ENCODE measurements at places on chromosomes 7 and 10.

GRCh38 chr10:119498889-119499676 is 43.4 kb downstream of the RGS10 start:
- no peak for DNase-seq
- peaks cover 93% of the 10 kb centered on the region for H3K4me1 ChIP-seq
- H3K4me3 ChIP-seq = no peak overlapping the region
- H3K36me3 ChIP-seq = peaks cover 69% of the 10 kb centered on the region
- H3K27ac ChIP-seq = peak overlapping the region; percentile 73

DNA sequence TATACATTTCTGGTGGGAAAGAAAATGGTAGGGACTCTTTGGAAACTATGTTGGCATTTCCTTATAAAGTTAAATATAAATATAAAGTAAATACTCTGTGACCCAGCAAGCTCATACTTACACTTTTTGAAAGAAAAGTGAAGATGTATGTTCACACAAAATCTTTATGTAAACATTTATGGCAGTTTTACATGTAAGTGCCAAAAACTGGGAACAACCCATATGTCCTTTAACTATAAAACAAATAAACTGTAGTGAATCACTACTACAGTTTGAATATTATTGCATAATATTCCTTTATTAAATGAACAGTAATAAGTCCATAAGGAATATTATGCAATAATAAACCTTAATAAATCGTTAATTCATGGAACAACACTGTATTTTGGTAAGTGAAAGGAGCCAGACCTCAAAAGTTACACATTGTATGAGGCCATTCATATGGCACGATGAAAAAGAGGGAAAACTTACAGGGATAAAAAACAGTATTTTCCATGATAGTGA is 1660.3 kb upstream of the LRRTM3 start:
- no peak overlapping the region for H3K4me3 ChIP-seq
- no peak overlapping the region for H3K27ac ChIP-seq
- no peaks in the 10 kb centered on the region for H3K4me1 ChIP-seq
- no peak for DNase-seq

GRCh38 chr10:6678211-6678803 is 98.2 kb upstream of the PRKCQ start:
- no peaks in the 10 kb centered on the region for H3K36me3 ChIP-seq
- peak; percentile 74 for DNase-seq
- H3K27ac ChIP-seq = no peak overlapping the region
- peaks cover 36% of the 10 kb centered on the region for H3K27me3 ChIP-seq
- no peak overlapping the region for H3K4me3 ChIP-seq

- H3K4me3 ChIP-seq = no peak within 1 kb of the TSS
- H3K27ac ChIP-seq = no peak within 1 kb of the TSS
- peaks cover 36% of the 10 kb centered on the region for H3K27me3 ChIP-seq
- no peaks in the 10 kb centered on the region for H3K4me1 ChIP-seq
These were observed at the start of gene INSYN2A for GRCh38 chr10:127196282-127197153. TSS of gene INSYN2A (minus strand) at chr10:127196591. CDS start at chr10:127176395, 20,196 bp downstream.

DNA sequence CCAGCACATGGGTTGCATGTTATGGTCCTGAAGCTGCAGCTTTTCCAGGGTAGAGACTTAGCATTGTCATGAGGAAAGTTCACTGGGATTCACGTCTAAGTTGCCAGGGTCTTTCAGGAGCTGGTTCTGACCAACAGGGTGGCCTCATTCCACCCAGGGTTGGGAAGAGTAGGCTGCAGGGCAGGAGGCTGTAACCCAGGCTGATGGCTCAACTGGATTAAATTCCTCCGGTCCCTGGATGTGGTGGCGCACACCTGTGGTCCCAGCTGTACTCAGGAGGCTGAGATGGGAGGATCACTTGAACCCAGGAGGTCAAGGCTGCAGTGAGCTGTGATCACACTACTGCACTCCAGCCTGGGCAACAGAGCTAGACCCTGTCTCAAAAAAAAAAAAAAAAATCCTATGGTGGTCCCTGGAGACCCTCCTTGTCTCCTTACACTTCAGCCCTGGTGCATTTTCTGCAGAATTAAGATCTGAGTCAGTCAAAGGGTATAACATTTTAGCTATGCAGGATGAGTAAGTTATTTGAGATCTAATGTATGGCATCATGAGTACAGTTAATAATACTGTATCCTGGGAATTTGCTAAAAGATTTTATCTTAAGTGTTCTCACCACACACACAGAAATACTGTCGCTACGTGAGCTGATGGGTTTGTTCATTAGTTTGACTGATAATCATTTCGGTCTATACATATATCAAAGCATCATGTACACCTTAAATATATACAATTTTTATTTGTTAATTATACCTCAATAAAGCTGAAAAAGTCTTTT is 44.0 kb downstream of the ASB13 start:
- peaks cover 25% of the 10 kb centered on the region for H3K27me3 ChIP-seq
- no peaks in the 10 kb centered on the region for H3K4me1 ChIP-seq
- DNase-seq = no peak
- H3K4me3 ChIP-seq = no peak overlapping the region

GRCh38 chr7:42045961-42046360 is 191.0 kb downstream of the GLI3 start:
- H3K4me1 ChIP-seq = no peaks in the 10 kb centered on the region
- H3K27ac ChIP-seq = no peak overlapping the region
- H3K4me3 ChIP-seq = no peak overlapping the region
- no peaks in the 10 kb centered on the region for H3K36me3 ChIP-seq
- no peaks in the 10 kb centered on the region for H3K27me3 ChIP-seq
- DNase-seq = no peak

GRCh38 chr7:1511444-1512422 is 7.5 kb upstream of the INTS1 start:
- H3K27me3 ChIP-seq = peaks cover 13% of the 10 kb centered on the region
- H3K36me3 ChIP-seq = no peaks in the 10 kb centered on the region

- H3K36me3 ChIP-seq = peaks cover 1% of the 10 kb centered on the region
- peaks cover 24% of the 10 kb centered on the region for H3K4me1 ChIP-seq
- no peak for DNase-seq
- no peaks in the 10 kb centered on the region for H3K27me3 ChIP-seq
These were observed 31.8 kb downstream of the AOAH start for GRCh38 chr7:36692456-36692855.

- H3K4me1 ChIP-seq = no peaks in the 10 kb centered on the region
- no peak for DNase-seq
- no peak overlapping the region for H3K27ac ChIP-seq
- H3K4me3 ChIP-seq = no peak overlapping the region
These were observed 6.8 kb upstream of the AGR2 start for GRCh38 chr7:16811551-16811950.

DNA sequence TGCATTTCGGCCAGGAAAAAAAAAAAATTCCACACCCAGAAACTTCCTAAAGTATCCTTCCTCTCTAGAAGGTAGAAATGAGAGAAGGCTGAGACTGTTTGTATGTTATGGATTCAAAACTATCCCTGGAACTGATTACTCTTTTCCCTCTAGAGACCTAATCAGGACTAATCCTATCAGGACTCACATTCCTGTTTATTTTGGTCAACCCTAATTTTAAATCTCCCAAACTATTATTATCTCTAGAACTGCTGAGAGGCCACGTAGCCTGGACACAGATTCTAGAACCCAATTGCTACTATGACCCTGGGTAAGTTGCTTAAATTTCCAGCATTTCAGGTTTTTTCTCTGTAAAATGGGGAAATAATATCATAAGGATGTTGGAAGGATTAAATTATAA is 346.8 kb upstream of the MEOX2 start:
- no peak overlapping the region for H3K27ac ChIP-seq
- no peaks in the 10 kb centered on the region for H3K4me1 ChIP-seq
- no peak for DNase-seq
- no peak overlapping the region for H3K4me3 ChIP-seq
- H3K27me3 ChIP-seq = no peaks in the 10 kb centered on the region

GRCh38 chr7:11642276-11642675 is 189.7 kb downstream of the THSD7A start:
- H3K36me3 ChIP-seq = no peaks in the 10 kb centered on the region
- no peak overlapping the region for H3K4me3 ChIP-seq
- H3K27me3 ChIP-seq = no peaks in the 10 kb centered on the region
- no peak overlapping the region for H3K27ac ChIP-seq
- DNase-seq = no peak

- no peaks in the 10 kb centered on the region for H3K36me3 ChIP-seq
- no peak overlapping the region for H3K4me3 ChIP-seq
- no peaks in the 10 kb centered on the region for H3K4me1 ChIP-seq
- peaks cover 13% of the 10 kb centered on the region for H3K27me3 ChIP-seq
These were observed 156.0 kb downstream of the EGFR start for GRCh38 chr7:55174856-55175255.

DNA sequence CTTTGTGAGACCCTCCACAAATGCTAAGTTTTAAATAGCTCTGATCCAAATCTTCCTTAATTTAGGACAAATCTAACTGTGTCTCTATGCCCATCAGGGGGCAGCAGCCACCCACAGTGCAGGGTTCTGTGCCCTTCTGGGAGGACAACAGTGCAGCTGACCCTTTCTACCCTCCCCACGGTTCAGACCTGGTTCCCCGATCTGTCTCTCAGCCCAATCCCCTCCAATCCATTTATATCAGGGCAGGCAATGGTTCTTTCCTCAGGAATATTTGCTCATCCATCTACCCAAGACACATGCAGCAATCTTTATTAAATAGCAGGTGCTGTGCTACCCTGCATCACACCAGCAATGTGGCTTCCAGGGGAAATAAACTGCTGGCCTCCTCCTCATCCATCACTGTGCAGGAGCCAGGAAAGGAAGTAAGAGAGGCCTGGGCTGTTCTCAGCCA is 4.0 kb upstream of the RBM28 start:
- H3K36me3 ChIP-seq = no peaks in the 10 kb centered on the region
- peak; percentile 71 for DNase-seq
- H3K4me3 ChIP-seq = no peak overlapping the region
- peaks cover 11% of the 10 kb centered on the region for H3K4me1 ChIP-seq
- no peak overlapping the region for H3K27ac ChIP-seq

DNA sequence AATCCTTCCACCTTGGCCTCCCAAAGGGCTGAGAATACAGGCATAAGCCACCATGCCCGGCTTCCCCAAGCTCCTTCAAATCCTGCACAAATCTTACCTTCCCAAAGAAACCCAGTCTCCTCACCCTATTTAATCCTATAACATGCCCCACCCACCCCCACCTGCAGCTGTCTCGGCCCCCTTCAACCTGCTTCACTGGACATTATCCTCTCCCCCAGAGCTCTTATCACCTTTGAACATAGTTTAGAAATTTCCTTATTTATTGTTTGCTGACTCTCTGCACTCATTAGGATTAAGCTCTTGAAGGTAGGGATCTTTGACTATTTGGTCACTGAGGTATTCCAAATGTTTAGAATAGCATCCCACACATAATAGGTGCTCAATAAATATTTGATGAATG is 3.5 kb downstream of the ZNF467 start:
- peaks cover 58% of the 10 kb centered on the region for H3K27me3 ChIP-seq
- peaks cover 8% of the 10 kb centered on the region for H3K4me1 ChIP-seq
- no peak overlapping the region for H3K4me3 ChIP-seq
- no peaks in the 10 kb centered on the region for H3K36me3 ChIP-seq
- no peak overlapping the region for H3K27ac ChIP-seq
- no peak for DNase-seq

DNA sequence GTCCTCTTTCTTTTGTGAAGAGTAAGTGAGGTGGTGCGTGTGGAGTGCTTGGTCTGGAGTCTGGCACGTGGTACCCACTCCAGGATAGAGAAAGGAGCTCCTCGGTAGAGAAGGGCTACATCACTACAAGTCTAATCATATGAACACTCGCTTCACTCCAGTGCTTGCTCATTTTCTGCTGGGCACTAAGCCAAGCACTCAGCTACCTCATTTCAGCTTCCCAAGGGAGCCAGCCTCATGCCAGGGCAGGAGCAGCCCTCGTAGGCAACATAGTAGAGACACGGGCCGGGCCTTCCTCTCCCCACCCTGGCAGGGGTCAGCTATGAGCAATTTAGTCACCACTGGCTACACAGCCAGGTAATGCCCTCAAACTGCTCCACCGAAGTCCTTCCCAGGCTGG is 11.4 kb upstream of the HSPA12A start:
- no peaks in the 10 kb centered on the region for H3K36me3 ChIP-seq
- no peak overlapping the region for H3K4me3 ChIP-seq
- peaks cover 40% of the 10 kb centered on the region for H3K27me3 ChIP-seq
- no peak for DNase-seq

- H3K4me3 ChIP-seq = no peak overlapping the region
- H3K4me1 ChIP-seq = no peaks in the 10 kb centered on the region
- DNase-seq = no peak
- no peak overlapping the region for H3K27ac ChIP-seq
- H3K27me3 ChIP-seq = no peaks in the 10 kb centered on the region
- H3K36me3 ChIP-seq = no peaks in the 10 kb centered on the region
These were observed 69.3 kb upstream of the PHYHIPL start for GRCh38 chr10:59107147-59107546.

- no peak for DNase-seq
- no peaks in the 10 kb centered on the region for H3K4me1 ChIP-seq
- H3K27me3 ChIP-seq = no peaks in the 10 kb centered on the region
- H3K4me3 ChIP-seq = no peak overlapping the region
- no peaks in the 10 kb centered on the region for H3K36me3 ChIP-seq
These were observed 116.5 kb upstream of the RAB11FIP2 start for GRCh38 chr10:118163217-118163616.

DNA sequence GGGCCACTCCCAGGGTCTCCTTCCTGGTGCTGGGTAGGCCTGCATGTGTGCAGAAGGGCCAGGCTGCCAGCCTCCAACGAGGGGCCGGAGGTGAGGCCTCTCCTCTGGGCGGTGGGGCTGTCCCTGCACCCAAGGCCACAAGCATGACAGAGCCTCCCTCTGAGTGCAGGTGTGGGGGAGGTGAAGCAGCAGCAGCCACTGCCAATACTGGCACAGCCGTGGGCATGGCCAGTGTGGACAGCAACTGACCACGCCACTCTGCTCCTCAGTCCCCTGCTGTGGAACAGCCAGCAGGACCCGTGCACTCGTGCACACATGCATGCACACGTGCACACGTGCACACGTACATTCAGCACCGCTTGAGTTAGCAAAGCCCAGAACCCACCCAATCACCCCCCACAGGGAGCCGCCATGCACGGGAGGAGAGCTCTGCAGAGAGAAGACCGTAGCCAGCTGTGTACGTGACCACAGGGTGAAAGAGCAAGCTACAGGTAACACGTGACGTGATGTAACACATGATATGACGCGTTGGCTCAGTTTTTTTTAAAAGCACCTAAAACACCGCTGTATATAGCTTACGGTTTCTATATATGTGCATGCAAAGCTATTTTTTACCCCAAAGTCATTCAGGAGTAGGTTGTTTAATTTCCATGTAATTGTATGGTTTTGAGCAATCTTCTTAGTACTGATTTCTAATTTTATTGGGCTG is 23.1 kb downstream of the PAPOLB start:
- H3K27ac ChIP-seq = no peak overlapping the region
- no peaks in the 10 kb centered on the region for H3K27me3 ChIP-seq
- no peaks in the 10 kb centered on the region for H3K36me3 ChIP-seq
- H3K4me1 ChIP-seq = no peaks in the 10 kb centered on the region

- H3K27me3 ChIP-seq = no peaks in the 10 kb centered on the region
- no peaks in the 10 kb centered on the region for H3K36me3 ChIP-seq
- no peaks in the 10 kb centered on the region for H3K4me1 ChIP-seq
These were observed 43.4 kb upstream of the HECTD2 start for GRCh38 chr10:91366704-91367103.
